ENCODE measurements at places on chromosomes 7 and 10. TPM values are rescaled to one million over a fixed set of nuclear protein-coding genes. Genes with fewer than 3 reads are reported as not detected.

CYP3A7 gene
- total RNA-seq = not detected

DNA sequence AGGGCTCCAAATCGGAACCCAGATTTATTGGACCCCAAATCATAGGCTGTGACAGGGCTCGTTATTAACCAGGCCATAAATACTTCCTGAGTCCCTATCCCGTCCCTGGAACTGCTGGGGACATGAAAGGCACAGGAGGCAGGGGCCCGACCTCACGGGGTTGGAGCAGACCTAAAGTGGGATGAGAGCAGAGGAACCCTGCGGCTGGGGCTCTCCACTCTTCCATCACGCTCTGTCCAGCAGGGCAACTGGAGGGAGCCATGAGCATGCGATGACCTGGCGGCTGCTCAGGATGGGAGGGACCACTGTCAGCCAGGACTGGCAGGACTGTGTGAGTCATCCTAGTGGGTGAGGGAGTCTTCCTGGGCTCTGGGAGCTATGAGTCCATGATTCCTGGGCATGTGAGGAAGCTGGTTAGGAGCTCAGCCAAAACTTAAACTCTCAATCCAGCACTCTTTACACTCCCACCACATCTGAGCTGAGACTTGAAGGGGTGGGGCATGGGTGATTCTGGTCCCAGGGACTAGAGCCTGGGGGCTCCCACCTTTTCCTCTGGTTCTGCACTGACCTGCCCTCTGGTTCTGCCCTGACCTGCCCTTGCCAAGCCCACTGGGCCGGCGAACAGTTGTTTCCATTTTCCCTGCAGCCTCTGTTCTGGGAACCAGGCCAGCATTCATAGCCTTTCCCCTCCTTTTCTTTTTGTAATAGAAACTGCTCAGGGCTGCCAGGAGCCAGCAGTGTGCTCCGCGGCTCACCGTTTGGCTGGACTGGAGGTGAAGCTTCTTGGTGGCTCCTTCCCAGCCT is 47.1 kb downstream of the SYPL1 start:
- H3K27ac ChIP-seq = peak overlapping the region; percentile 25
- no peaks in the 10 kb centered on the region for H3K27me3 ChIP-seq
- no peaks in the 10 kb centered on the region for H3K36me3 ChIP-seq

CH25H gene
- 0.25 TPM for total RNA-seq

DNA sequence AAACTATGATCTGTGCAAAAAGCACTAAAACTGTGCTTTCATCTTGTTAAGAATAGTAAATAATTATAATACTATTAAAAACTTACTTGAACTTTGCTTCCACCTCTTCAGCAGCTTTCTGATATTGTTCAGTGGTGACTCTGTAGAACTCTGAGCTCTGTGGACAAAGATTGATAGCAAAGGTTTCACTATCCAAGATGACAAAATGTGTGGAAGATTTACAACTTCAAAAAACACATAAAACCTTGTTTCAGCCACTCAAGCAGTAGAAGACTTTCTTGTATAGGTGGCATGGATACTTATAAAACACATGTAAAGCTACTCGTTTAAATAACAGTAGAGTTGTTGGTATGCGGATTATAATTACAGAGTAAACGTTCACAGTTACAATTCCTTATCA is 243.6 kb downstream of the CHCHD3 start:
- no peaks in the 10 kb centered on the region for H3K36me3 ChIP-seq
- H3K27me3 ChIP-seq = no peaks in the 10 kb centered on the region
- DNase-seq = no peak
- H3K27ac ChIP-seq = no peak overlapping the region
- H3K4me3 ChIP-seq = no peak overlapping the region

- no peak overlapping the region for H3K4me3 ChIP-seq
- no peaks in the 10 kb centered on the region for H3K36me3 ChIP-seq
- no peak for DNase-seq
- no peaks in the 10 kb centered on the region for H3K4me1 ChIP-seq
- H3K27ac ChIP-seq = no peak overlapping the region
Measured at GRCh38 chr7:120460949-120461348, 188.0 kb downstream of the KCND2 start.

GRCh38 chr7:77360104-77360503 is 56.0 kb downstream of the GSAP start:
- no peak for DNase-seq
- no peaks in the 10 kb centered on the region for H3K36me3 ChIP-seq
- no peak overlapping the region for H3K27ac ChIP-seq

DNA sequence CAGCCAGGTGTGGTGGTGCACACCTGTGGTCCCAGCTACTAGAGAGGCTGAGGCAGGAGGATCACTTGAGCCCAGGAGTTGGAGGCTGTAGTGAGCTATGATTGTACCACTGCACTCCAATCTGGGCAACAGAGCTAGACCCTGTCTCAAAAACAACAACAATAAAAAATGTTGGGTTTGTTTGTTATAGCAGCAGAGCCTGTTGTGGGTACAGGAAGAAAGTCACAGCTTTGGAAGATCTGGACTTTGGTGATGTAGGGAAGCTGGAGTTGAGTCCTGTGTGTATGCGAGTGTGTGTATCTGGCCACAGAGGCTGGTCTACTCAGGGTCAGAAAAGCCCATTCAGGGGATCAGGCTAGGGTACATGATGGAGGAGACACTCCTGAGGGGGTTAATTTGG is 3.9 kb downstream of the GRID2IP start:
- H3K36me3 ChIP-seq = no peaks in the 10 kb centered on the region
- H3K27me3 ChIP-seq = no peaks in the 10 kb centered on the region
- no peaks in the 10 kb centered on the region for H3K4me1 ChIP-seq
- H3K4me3 ChIP-seq = no peak overlapping the region

DNA sequence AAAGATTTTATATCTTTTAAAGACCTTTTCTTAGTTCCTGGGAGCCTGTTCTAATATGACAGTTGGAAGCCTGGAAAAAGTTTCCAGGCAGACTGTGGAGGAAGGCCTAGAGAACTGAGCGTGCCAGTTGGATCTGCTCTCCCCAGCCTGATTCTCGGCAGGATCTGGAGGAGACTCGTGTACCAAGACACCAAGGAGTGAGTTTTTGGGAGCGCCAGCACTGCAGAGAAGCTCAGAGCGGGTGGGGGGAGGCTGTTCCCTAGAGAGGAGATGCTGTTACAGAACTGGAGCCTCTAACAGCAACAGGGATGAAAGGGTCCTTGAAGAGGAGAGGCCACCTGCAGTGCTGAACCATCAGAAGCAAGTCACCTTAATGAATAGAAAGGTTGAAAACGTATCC is 52.9 kb downstream of the LYZL2 start:
- H3K4me3 ChIP-seq = no peak overlapping the region
- DNase-seq = peak; percentile 21
- no peaks in the 10 kb centered on the region for H3K36me3 ChIP-seq
- H3K4me1 ChIP-seq = no peaks in the 10 kb centered on the region
- H3K27ac ChIP-seq = no peak overlapping the region

DNA sequence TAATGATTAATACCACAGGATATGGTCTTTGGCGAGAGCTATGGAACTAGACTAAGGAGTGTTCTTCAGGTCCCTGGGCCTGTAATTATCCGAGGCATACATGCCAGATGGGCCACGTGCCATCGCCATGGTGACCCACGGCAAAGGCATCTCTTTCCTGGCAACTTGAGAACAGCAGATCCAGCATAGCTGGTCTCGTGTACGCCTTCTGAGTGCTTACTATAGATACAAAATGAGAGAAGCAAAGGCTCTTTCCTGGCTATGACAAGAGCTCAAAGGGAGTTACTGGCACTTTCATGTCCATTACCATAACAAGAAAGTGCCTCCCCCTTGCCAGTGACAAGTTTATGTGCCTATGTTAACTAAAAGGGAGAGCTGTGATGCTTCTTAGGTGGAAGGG is 26.0 kb upstream of the GLI3 start:
- no peaks in the 10 kb centered on the region for H3K27me3 ChIP-seq
- no peak overlapping the region for H3K27ac ChIP-seq
- no peak for DNase-seq
- H3K4me1 ChIP-seq = no peaks in the 10 kb centered on the region
- no peak overlapping the region for H3K4me3 ChIP-seq

DNA sequence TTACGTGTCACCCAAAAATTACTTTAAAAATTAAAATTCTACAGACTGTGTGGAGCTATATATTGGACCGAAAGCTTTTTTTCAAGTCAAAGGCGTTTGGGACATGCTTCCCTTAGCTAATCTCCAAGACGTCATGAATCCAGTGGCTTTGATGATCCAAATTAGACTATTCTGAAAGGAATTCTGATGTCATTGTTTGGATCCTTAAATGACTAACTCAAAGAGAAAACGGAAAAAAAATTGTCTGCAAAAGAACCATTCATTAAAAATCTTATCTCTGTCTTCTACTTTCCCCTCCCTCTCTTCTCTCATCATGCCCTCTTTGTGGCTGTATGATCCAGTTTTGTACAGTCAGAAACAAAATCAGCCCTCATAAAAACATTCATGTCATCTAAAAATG is 161.8 kb downstream of the ETV1 start:
- H3K4me3 ChIP-seq = no peak overlapping the region
- H3K36me3 ChIP-seq = no peaks in the 10 kb centered on the region
- DNase-seq = no peak
- no peaks in the 10 kb centered on the region for H3K27me3 ChIP-seq
- H3K4me1 ChIP-seq = no peaks in the 10 kb centered on the region

DNA sequence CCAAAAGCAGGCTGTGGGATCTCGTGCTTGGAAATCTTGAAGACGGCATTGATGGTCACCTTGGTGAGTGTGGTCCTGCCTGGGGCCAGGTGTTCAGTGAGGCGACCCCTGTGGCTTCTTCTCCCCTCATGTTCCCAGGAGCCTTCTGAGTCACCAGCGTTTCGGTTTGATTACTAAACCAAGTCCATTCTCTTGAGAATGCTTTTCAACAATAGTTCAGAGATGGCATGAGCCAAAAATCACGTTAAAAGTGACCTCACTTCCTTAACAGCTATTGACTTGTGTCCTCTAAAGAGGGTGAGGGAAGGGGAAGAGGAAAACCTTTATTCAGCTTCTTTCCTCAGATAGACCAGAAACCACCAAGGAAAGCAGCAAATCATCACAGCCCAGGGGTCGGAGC is 315.2 kb downstream of the GATA3 start:
- DNase-seq = no peak
- peaks cover 7% of the 10 kb centered on the region for H3K4me1 ChIP-seq
- no peak overlapping the region for H3K4me3 ChIP-seq
- no peak overlapping the region for H3K27ac ChIP-seq
- H3K27me3 ChIP-seq = no peaks in the 10 kb centered on the region

PLPP4 gene
- total RNA-seq = 65.8 TPM

EVX1 gene
- total RNA-seq = 0.25 TPM

GRCh38 chr10:32949221-32949678 is 8.8 kb downstream of the ITGB1 start:
- no peak for DNase-seq
- peaks cover 6% of the 10 kb centered on the region for H3K4me1 ChIP-seq
- no peaks in the 10 kb centered on the region for H3K27me3 ChIP-seq

MEIG1 gene
- total RNA-seq = 3.6 TPM

AKR1E2 gene
- 53.0 TPM for total RNA-seq

DNA sequence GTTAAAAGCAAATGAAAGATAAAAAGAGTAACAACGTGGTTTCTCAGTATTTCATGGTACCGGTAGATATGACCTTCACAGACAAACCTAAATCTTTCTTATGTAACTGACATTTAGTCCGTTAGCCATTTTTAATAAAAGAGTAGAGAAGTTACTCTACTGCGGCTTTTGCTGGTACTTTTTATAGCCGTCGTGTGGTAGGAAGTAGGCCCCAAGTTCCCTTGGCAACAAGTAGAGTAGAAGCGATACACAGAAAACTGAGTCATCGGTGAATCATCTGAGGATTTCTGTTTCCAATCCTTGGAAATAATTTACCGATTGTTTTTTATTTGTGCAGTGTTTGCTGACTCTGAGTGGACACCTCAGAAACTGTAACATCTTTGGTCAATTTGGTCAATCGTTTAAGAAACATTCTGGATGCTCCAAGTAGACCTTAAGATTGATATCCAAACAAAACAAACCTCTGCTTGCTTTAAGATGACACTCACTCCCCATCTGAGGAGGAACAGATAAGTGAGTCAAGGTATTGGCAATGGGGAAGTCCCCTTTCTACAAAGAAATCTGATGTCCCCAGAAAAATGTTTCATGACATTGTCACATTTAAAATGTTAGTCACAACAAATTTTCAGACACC is 63.9 kb upstream of the AHR start:
- DNase-seq = peak; percentile 17
- no peak overlapping the region for H3K4me3 ChIP-seq
- H3K4me1 ChIP-seq = no peaks in the 10 kb centered on the region
- H3K36me3 ChIP-seq = no peaks in the 10 kb centered on the region
- no peak overlapping the region for H3K27ac ChIP-seq

- no peaks in the 10 kb centered on the region for H3K27me3 ChIP-seq
- no peak for DNase-seq
- no peak overlapping the region for H3K27ac ChIP-seq
- no peaks in the 10 kb centered on the region for H3K36me3 ChIP-seq
Measured at GRCh38 chr10:124469956-124470484, 8.4 kb downstream of the LHPP start.

- no peak for DNase-seq
- H3K27ac ChIP-seq = no peak overlapping the region
- no peaks in the 10 kb centered on the region for H3K27me3 ChIP-seq
- H3K4me1 ChIP-seq = no peaks in the 10 kb centered on the region
- no peaks in the 10 kb centered on the region for H3K36me3 ChIP-seq
- no peak overlapping the region for H3K4me3 ChIP-seq
Measured at GRCh38 chr7:3446786-3447185, 145.7 kb downstream of the SDK1 start.

Data from testis (tissue), 5 donors.